ENCODE measurements at places on chromosomes 12 and 14.

- no peaks in the 10 kb centered on the region for H3K27me3 ChIP-seq
- no peaks in the 10 kb centered on the region for H3K36me3 ChIP-seq
- H3K4me1 ChIP-seq: no peaks in the 10 kb centered on the region
Observed at GRCh38 chr14:91035855-91036254, 24.6 kb downstream of the RPS6KA5 start.

DNA sequence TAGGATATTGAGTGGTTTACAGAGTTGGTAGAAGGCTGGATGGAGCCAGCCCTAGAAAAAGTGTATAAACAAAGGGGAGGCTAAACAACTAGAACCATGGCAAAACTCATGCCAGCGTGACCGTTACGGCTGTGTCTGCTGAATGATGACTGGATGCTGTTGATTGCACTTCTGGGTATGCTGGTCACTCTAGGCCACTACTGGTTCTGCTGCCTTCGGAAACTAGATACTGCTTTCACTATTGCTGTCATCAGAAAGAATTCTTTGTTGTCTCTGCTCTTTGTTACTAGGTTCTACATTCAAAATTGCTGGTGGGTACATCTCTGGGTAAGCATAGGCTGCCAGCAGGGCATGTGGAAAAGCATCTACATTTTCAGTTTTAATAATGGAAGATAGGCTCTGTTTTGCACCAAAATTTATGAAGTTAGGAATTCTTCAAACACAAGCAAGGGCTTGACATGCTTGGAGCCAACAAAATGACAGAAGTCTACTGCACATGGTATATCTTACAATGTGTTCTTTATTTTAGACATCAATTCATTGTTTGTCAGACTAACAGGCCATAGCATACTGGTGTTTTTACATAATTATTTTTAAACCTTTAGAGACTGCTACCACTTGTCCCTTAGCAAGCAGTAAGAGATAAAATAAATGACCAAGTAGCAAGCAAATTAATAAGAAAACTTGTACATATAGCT is 15.4 kb downstream of the MON2 start:
- no peak for DNase-seq
- peaks cover 7% of the 10 kb centered on the region for H3K4me1 ChIP-seq
- no peak overlapping the region for H3K4me3 ChIP-seq

- H3K4me1 ChIP-seq: peaks cover 19% of the 10 kb centered on the region
- H3K27ac ChIP-seq: peak within 1 kb of the TSS; percentile 60
- H3K27me3 ChIP-seq: no peaks in the 10 kb centered on the region
- DNase-seq: peak; percentile 51
- no peaks in the 10 kb centered on the region for H3K36me3 ChIP-seq
- peak within 1 kb of the TSS; percentile 51 for H3K4me3 ChIP-seq
Observed at GRCh38 chr12:104049903-104050356, at the start of gene GLT8D2. TSS of gene GLT8D2 (minus strand) at chr12:104050187. CDS start at chr12:104019648, 30,539 bp downstream.

DNA sequence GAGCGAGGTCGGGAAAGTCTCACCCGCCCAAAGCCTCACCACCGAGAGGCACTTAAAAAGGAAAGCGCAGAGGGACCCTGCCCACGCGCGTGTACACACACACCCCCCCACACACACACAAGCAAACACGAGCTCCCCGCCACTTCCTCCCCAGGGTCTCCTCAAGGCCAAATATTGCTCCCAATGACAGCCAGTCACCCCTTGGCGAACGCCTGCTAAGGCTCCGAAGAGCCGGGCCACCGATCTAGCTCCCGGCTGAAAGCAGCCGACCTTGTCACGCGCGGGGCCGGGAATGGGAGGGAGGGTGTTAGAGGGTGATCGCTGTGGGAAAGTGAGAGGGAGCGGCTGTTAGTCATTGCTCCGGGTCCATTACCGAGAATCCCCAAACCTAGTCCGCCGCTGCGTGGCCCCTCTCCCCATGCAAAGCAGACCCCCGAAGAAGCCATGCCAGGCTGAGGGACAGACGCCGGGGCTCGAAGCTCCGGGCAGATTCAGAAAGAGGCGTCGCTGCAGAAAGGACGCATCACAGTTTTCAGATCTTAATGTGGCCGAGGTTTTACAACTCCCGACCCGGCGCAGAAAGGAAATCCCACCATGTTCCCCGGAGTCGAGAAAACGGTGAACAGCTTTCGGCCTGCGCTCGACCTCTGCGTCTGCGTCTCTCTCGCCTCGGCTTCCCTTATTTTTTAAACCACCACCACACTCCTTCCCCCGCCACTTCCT is 2.6 kb downstream of the BMP4 start:
- peaks cover 9% of the 10 kb centered on the region for H3K36me3 ChIP-seq
- peaks cover 5% of the 10 kb centered on the region for H3K27me3 ChIP-seq
- peaks cover 20% of the 10 kb centered on the region for H3K4me1 ChIP-seq
- DNase-seq: peak; percentile 47
- peak overlapping the region; percentile 88 for H3K27ac ChIP-seq

DNA sequence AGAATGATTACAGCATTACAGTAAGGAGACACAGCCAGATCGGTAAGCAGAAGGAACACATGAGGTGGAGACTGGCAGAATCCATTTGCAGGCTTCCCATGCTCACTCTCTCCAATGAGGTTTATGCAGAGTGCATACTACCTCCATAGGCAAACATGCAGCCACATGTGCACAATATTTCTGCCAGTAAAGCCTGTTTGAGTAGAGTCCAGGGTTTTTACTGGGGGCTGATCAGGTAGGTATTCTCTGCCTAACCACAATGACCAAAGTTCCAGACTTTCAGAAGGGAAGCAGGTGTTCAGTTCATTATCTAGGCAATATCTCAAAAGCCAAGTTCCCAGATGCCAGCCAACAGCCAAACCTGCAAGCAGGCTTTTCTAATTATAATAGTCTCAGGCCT is 31.1 kb downstream of the INTS13 start:
- DNase-seq: no peak
- no peaks in the 10 kb centered on the region for H3K4me1 ChIP-seq
- no peak overlapping the region for H3K4me3 ChIP-seq

DNA sequence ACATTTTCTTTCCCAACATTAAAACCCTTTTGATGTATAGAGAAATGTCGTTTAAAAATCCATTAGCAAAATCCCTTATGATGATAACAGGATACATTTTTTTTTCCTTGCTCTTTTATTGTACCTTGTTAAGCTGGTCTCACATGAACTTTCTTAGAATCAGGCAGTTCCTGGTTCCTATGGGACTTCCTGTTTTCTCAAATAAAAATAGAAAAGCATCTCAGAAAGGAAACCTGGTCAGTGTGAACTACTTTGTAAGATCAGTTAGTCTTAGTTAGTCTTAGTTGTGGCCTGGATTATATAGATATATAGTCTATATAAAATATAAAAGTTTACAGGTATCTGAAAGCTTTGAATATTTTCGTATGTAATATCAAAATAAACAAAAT is 40.3 kb downstream of the LEMD3 start:
- no peak for DNase-seq
- peaks cover 39% of the 10 kb centered on the region for H3K4me1 ChIP-seq
- H3K36me3 ChIP-seq: no peaks in the 10 kb centered on the region

GRCh38 chr12:103929046-103929783 is 995 bp upstream of the HSP90B1 start:
- H3K36me3 ChIP-seq: peaks cover 10% of the 10 kb centered on the region
- peaks cover 23% of the 10 kb centered on the region for H3K4me1 ChIP-seq
- H3K27me3 ChIP-seq: no peaks in the 10 kb centered on the region

DNA sequence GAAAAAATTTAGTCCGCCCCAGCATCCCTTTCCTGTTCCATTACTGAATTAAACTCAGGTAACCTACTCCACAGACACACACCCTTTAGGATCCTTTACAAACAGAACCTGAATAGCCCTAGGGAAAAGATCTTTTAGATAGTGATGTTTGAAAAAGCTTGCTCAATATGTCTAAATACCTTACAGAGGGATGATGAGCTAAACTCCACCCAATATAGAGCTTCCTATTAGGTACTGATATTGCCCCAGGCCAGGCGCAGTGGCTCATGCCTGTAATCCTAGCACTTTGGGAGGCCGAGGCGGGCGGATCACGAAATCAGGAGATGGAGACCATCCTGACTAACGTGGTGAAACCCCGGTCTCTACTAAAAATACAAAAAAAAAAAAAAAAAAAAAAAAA is 50.1 kb downstream of the FERMT2 start:
- no peak overlapping the region for H3K27ac ChIP-seq
- H3K4me3 ChIP-seq: no peak overlapping the region
- H3K27me3 ChIP-seq: no peaks in the 10 kb centered on the region
- H3K36me3 ChIP-seq: peaks cover 7% of the 10 kb centered on the region
- DNase-seq: no peak
- H3K4me1 ChIP-seq: peaks cover 8% of the 10 kb centered on the region

Measured in heart left ventricle (tissue), 16 donors.